ENCODE measurements at places on chromosomes 13 and 19.

- no peak for DNase-seq
Observed at GRCh38 chr19:7504684-7505083, 11.2 kb upstream of the ZNF358 start.

- no peak for DNase-seq
Observed at GRCh38 chr13:30376426-30377311, 45.6 kb upstream of the UBE2L5 start.

- no peak for DNase-seq
Observed at GRCh38 chr13:30752201-30752797, 17.0 kb downstream of the ALOX5AP start.

DNA sequence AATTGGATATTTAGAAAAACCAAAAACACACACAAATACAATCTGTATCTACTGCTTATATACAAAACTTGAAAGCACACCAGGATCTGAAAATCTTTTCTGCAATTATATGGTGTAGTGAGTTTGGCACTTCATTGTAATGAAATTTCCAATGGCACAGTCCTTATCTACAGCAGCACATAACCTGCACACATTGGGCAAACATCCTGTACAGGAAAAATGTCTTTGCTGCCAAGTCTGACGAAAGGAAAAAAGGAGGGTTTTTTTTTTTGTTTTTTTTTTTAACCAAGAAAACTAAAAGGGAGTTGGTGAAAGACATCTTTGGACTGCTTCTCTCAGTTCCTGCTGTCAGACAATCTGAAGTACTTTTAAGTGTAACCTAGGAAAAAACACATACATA lies 107.8 kb downstream of the FOXO1 start:
- no peak for DNase-seq

- no peak for DNase-seq
Observed at GRCh38 chr13:33452873-33453517, 167.4 kb upstream of the STARD13 start.

- peak; percentile 28 for DNase-seq
Observed at GRCh38 chr13:82356667-82357410, 1525.4 kb downstream of the SLITRK1 start.

DNA sequence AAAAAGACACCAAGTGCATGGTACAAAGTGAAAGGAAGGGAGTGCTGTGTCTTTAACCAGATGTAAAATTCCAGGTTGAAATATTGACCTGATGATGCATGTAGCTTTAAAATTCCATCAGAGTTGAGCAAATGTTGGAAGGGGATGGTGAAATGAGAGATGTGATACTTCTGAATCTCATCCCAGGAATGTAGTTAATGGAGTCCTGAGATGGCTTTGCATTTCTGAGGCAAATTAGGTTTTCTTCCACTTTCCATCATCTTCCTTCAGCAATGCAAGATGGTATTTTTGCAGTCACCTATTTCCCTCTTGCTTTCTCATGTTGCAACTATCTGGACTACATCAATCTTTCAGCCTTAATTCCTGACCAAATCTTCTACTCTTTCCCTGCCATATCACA lies 194.1 kb upstream of the MIR17HG start:
- no peak for DNase-seq

DNA sequence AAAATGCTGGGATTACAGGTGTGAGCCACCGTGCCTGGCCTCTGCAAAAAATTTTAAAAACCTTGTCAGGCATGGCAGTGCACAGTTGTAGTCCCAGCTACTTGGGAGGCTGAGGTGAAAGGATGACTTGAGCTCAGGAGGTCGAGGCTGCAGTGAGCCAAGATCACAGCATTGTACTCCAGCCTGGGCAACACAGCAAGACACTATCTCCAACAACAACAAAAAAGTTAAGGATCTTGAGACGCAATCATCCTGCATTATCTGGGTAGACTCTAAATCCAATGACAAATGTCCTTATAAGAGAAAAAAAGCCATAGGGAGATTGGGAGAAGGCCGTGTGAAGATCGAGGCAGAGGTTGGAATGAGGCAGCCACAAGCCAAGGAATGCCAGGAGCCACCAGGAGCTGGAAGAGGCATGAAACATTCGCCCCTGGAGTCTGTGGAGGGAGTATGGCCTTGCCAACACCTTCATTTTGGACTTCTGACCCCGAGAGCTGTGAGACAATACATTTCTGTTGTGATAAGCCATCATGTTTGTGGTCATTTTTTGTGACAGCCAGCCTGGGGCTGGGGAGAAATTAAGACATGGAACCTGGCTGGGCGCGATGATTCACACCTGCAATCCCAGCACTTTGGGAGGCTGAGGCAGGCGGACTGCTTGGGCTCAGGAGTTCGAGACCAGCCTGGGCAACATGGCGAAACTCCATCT lies 5.1 kb upstream of the CA11 start:
- no peak for DNase-seq

- DNase-seq: peak; percentile 34
Observed at GRCh38 chr19:41691268-41691970, 3.3 kb upstream of the CEACAM7 start.

DNA sequence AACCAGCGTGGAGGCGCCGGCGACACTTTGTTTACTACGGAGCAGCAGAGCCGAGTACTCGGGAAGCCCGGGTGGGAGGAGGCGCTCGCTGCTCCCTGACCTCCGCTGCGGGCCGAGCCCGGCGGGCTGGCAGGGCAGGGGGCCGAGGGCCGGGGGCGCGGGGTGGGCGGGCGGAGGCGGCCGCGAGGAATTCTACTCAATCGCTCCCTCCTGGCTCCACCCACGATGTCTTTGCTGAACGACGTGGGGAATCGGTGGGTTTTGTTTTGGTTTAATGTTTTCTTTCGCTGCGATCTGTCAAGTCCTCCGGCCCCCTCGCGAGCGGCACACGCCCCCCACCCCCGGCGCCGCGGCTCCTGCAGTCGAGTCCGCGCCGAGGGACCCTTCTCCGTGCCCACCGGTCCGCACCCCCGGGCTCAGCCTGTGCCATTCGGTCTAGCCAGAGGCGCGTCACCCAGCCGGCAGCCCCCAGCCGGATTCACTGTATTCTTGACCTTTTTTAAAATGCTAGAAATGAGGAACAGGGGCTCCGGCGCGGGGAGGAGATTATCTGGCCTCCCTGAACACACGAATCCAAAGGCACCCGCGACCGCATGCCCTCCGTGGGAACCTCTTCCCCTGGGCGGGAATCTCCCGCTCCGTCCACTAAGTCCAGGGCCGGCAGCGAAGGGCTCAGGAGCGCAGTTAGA lies 636 bp upstream of the FOXO1 start:
- no peak for DNase-seq

- DNase-seq: no peak
Observed at GRCh38 chr19:35228177-35228930, at the start of gene FAM187B. Gene FAM187B, minus strand, starts transcription at chr19:35228739. Its CDS starts 59 bp downstream, at chr19:35228680.
